CD4-positive, alpha-beta T cell treated with Interleukin-4 for 4 hours (primary cell): ENCODE measurements at places on chromosomes 4 and X.

- no peak for DNase-seq
These were observed 93.8 kb downstream of the ELOVL6 start for GRCh38 chr4:110104661-110105060.

DNA sequence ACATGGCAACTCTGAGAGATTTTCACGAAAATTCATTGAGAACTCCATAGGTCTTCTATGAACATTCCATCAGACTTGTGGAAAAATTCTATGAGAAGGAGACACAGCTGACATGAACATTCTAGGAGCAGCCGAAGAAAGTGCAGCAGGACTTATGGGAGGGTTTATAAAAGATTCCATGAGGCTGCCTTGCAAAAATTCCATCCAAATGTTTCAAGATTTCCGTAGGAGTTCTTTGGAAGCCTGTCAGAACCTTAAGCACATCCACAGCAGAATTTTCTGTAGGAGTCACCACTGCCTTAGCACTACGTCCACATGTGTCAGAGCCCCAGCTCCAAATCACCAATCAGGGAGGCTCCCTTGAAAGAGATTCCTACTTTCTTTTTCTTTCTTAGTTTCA lies 67.0 kb upstream of the MSX1 start:
- DNase-seq: no peak

DNA sequence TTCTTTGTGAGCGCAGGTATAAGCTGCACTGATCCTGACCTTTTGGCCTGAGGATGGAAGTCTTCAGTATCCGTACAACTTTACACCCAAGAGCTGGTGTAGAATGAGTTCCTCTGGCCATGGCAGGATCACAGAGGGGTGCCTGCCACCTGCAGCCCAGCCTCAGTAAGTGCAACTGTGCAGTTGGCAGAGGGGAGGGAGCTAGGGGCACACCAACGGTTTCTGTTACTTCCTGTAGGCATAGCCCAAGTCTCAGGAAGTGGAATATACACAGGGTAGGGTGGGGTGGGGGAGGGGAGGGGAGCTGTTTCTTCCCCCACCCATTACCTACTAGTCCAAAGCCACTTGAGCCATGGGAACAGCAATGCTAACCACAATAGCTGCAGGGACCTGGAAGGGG lies 85.4 kb upstream of the GBA3 start:
- peak; percentile 2 for DNase-seq

GRCh38 chr4:163109967-163110366 lies 56.7 kb downstream of the NAF1 start:
- no peak for DNase-seq

DNA sequence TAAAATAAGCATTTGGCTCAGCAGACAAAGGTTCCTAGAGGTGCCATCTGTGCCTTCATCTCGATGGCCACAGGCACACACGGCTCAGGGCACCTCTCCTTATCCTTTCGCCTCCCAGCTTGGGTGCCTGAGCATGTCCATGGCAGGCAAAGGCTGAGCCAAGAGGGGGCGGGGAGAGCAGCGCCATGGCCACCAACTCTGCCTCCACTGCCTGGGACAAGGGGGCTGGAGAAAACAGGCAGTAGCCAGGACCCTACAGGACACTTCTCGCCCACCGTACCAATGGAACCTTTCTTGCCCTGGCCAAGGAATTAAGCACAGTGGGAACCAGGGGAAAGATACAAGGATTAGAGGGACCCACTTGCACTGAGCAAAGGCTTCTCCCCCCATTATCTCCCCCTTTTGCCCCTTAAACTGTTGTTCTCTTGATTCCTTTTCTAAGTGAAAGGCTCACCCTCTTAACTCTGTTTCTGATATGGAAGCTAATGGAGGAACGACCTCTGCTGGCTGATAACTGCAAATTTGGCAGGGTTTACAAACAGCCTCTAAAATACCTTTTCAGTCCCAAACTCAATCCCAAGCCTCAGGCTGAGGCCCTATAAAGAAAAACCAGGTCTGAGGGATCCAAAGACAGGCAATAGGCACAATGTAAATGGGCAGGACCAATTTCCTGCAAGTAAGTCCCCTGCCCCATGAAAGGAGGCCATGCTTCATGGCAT lies 335.2 kb downstream of the ADAM29 start:
- DNase-seq: no peak

DNA sequence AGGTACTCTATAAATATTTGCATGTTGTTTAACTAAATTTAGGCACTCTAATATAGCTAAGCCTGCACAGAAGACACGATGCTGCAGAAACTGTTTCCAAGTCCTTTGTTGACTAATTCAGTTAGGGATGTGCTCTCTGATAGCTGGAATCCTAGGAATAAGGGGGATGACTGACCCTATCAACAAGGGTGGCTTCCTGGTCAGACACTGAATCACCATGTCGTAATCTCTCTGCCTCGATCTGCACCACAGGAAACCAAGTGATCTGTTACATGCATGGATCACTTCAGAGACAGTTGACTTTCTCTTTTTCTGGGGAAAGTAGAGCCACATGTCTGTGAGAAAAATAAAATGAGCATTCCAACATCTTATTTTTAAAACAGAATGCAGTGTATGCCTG lies 169.1 kb downstream of the GUCY2F start:
- no peak for DNase-seq

GRCh38 chr4:19128176-19128575 lies 1106.6 kb upstream of the LCORL start:
- no peak for DNase-seq

- no peak for DNase-seq
These were observed 14.8 kb downstream of the NAT8L start for GRCh38 chr4:2073808-2074481.

DNA sequence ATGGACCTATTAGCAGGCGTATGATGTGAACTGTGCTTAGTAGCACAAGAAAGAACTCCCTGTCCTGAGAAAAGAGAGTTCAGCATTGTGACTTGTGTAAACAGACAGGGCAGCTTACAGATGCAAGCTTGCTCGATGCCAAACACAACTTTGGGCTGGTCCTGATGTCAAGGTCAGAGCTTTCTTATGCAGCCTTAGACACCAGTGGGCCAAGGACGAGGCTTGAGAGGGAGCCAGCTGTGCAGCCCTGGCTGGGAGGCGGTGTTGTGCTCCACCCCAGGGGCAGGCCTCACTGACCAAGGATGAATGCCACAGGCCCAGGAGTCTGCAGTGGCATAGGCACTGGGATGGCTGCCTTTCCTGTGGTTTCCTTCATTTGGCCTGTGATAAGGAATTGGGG lies 35.4 kb downstream of the JADE1 start:
- no peak for DNase-seq

DNA sequence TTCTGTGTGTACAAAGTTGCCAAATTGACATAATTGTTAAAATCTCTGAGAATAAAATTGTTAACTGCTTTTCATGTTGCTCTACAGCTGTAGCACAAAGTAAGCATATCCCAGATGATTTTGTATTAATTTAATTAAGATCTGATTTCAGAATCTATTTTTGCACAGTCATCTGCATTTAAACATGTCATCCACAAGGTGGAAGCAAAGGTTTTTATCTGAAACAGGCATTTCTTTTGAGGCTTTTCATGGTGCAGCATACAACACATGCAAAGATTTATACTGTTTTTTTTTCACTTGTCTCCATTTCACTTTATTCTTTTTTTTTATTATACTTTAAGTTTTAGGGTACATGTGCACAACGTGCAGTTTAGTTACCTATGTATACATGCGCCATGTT lies 51.2 kb downstream of the GC start:
- no peak for DNase-seq

GRCh38 chrX:138845786-138846185 lies 134.3 kb upstream of the FGF13 start:
- no peak for DNase-seq

- DNase-seq: no peak
These were observed 89.5 kb downstream of the JAKMIP1 start for GRCh38 chr4:6110681-6111353.
